ENCODE measurements at places on chromosomes 16 and 17.

DNA sequence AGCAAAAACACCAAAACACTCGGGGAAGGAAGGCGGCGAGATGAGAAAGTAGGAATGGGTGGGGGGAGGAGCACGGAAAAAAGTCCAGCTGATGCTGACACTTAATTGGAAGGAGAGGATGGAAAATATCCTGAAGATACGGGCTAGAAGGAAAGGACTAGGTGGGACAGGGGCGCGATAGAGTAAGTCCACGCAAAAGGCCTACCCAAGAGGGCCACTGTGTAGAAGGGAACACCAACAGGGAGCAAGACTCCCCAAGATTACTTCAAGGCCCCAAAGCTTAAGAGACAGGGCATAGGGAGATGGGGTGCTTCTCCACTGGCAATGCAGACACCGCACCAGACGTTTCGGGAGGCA is 736 bp downstream of the APPBP2 start:
- DNase-seq, result no peak

GRCh38 chr17:36001110-36001771 is at the start of gene CCL15:
Gene CCL15, minus strand, starts transcription at chr17:36001553. Its CDS starts 61 bp downstream, at chr17:36001492.
- no peak for DNase-seq

GRCh38 chr17:9383826-9384225 is 191.8 kb downstream of the STX8 start:
- no peak for DNase-seq

- no peak for DNase-seq
These were observed 71.4 kb downstream of the GNAO1 start for GRCh38 chr16:56262551-56263245.

DNA sequence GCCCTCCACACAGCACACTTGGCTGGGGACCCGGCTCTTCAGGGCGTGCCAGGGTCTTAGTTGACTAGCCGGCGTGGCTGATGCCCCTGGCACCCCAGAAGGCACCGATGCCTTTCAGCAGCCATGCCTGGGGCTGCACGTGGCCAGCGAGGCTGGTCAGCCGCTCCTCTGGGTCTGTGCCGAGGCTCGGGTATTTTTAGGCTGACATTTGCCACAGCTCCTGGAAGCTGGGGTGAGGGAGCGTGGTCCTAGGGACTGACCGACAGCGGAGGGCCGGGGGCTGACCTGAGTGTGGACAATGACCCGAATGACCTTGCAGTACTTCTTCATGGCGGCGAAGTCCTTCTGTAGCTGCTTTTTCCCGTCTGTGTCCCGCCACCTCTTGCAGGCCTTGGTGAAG is 3.9 kb downstream of the RPL3L start:
- DNase-seq, result no peak

DNA sequence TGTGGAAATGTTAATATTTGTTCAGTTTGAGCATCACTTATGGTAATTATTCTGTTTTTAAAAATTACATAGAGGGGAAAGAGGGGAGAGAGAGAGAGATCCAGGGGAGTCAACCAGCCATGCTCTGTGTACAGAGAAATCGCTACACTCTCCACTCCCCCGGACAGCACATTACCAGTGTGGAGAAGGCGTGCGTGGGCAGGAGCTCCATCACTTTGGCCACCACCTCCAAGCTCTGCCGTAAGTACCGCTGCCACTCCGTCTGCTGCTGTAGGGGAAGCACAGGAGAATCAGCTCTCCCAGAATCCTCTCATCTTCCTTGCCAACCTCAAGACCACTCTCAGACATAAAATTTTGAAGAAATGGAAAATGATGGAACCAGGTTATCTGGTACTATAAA is 70.2 kb upstream of the GSG1L start:
- no peak for DNase-seq

- no peak for DNase-seq
These were observed 9.0 kb upstream of the C16orf95 start for GRCh38 chr16:87326151-87326571.

- no peak for DNase-seq
These were observed 100.3 kb upstream of the KIF2B start for GRCh38 chr17:53722407-53722806.

DNA sequence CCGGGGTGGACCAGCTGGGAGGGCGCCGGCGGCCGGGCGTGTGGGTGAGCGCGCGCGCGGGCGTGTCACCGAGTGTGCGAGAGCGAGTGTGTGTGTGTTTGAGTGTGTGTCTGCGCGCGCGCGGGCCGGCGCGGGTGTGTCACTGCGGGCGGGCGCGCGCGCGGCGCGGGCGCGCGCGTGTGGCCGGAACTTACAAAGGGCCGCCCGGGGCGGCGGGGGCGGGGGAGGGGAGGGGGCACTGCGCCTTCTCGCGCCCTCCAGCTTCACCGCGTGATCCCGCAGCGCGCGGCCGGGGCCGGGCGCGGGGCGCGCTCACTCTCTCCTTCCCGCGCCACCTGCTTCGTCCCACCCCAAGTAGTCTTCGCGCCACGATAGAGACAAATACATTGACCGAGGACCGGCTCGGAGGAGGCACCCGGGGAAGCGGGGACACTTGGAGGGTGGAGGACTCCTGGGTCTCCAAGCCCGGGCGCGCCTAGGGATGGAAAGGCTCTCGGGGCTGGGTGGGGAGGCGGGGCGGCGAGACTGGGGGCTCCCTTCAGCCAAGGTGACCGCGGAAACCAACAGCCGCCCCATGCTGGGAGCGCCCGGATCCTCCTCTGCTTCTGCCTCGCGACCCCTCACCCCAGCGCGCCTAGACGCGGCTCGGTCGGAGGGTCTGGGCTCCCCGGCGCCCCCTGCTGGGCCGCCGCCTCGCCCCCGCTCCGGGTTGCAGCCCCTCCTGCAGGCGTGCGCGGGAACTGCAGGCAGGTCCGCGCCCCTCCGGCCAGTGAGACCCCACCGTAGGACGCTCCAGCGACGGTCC is at the start of gene SRCIN1:
SRCIN1 (minus strand) TSS at position 112 of the 805 bp plus-strand sequence. CDS start 247 bp downstream, outside the sequence.
- peak; percentile 66 for DNase-seq

DNA sequence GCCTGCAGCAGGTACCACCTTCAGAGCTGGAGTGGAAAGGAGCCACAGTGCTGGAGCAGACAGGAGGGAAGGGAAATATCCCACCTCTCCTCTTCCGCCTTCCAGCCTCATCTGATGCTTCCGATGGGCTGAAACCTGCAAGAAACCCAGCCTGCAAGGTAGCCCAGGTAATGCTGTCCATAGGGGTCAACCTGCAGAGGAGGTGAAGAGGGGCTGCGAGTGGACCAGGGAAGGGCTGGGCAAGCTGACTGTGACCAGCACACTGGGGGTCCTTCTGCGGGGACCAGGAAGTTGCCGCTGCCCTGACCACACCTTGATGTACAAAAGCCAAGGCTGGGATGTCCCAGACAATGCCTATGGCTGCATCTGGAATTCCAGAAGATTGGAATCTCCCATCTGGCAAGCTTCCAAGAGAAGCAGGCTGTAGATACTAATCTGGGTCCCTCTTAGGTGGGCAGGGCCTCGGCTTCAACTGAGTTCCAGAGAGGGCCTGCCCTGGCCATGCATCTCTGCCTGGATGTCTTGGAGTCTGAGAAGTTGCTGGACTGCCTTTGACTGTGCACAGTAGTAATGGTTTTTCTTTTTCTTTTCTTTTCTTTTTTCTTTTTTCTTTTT is 5.8 kb downstream of the FOXL1 start:
- DNase-seq, result no peak

- DNase-seq, result no peak
These were observed 29.7 kb downstream of the CDK5R1 start for GRCh38 chr17:32516450-32516849.

DNA sequence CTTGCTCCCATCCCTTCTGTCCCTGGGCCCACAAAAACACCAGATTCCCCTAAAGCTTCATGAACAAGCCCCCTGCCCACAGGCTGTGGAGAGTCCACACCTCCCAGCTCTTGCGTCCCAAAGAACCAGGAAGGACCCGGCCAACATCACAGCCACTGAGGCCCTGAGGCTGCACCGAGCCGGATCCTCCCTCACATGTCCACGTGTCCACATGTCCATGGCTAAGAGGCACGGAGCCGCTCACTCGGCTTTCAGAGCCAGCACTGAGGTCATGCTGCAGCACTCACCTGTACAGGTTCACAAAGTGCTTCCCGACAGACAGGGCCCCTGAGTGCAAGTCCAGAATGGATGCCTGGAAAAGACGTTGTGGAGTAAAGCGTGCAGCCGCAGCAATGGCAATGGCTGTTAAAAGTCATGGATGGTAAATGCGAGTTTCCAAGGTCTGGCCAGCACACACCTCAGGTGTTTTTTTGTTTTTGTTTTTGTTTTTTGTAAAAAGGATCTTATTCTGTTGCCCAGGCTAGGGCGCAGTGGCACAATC is 11.9 kb upstream of the HEXD start:
- DNase-seq, result no peak

- no peak for DNase-seq
These were observed 19.9 kb downstream of the LGALS3BP start for GRCh38 chr17:78959803-78960202.
